AG04450 (cell line): ENCODE measurements at places on chromosomes 1 and 21.

DNA sequence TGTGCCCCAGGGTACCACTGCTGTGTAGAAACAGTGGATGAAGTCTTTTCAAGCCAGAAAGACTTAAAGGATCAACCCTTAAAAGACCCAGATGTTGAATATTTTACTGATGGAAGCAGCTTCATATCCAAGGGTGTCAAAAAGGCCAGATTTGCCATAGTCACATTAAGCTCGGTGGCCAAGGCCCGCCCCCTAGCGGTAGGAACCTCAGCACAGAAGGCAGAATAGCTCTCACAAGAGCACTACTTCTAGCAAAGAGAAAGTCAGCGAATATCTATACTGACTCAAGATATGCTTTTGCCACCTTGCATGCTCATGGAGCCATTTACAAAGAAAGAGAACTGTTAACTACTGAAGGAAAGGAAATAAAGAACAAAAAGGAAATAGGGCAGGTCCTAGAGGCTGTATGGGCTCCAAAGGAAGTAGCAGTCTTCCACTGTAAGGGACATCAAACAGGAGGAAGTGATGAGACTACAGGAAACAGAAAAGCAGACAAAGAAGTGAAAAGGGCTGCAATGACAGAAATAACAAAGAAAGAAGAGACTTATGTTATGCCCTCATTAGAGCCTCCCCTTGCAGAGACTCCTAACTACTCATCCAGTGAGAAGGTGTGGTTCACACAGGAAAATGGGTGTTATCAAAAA lies 90.5 kb downstream of the LIPI start:
- DNase-seq: no peak

GRCh38 chr21:17585875-17586450 lies 26.7 kb downstream of the BTG3 start:
- DNase-seq: no peak

DNA sequence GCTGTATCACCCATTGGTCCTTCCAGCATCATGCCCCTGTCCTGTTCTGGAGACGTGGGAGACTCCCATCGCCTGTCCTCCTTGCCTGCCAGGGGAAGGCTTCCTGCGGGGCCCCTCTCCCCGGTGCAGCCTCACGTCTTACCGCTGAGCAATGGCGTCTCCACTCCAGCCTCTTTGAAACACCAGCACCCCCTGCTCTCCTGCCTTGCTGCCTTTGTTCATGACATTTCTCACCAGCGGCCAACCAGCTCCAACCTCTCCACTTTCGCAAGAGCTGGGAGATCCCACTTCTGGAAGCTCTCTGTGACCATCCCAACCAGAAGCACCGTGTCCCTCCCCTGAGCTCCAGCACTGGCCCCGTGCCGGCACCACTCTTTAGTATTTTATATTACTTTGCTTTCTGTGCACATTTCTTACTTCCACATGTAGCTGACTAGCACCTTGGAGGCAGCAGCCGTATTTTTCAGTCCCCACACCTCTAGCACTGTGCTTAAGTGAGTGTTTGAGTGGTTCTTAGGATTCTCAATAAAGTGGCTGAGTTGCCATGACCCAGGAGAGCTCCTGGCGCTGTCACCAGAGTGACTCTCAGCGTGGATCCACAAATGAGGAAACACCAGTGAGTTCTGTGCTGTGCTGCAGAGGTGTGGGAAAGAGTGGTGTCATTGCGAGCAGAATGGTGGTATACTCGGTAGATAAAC lies 83.5 kb downstream of the ATP5PO start:
- no peak for DNase-seq

- DNase-seq: no peak
These were observed at the start of gene ASTN1 for GRCh38 chr1:177164380-177165068. ASTN1 (minus strand) TSS chr1:177164712; CDS start chr1:177164676, 36 bp downstream.

GRCh38 chr1:43969416-43969745 lies 429 bp upstream of the DPH2 start:
- no peak for DNase-seq

- DNase-seq: no peak
These were observed 91.3 kb downstream of the ATP5PO start for GRCh38 chr21:33824156-33824941.

DNA sequence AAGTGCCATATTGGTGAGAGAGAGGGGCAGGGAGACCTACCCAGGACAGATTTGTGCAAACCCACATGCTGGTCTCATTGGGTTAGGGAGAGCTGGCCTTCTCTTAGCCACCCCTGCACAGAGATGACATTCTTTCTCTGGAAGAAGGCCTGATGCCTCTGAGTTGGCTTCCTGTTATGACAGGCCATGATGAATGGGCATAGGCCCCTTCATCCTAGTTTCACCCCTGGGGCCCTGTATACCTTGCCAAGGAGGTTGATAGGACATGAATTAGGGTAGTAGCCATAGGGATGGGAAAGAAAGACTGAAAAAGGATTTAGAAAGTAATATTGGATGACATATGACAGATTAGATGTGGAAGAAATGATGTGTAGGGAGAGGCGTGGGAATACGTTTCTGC lies 46.6 kb downstream of the TENT5C start:
- DNase-seq: no peak

- DNase-seq: no peak
These were observed 323.5 kb downstream of the ZNF326 start for GRCh38 chr1:90318431-90318830.
